ENCODE measurements at places on chromosomes 6 and 20.

- no peak for DNase-seq
Observed at GRCh38 chr6:3088446-3088845, 20.2 kb downstream of the RIPK1 start.

DNA sequence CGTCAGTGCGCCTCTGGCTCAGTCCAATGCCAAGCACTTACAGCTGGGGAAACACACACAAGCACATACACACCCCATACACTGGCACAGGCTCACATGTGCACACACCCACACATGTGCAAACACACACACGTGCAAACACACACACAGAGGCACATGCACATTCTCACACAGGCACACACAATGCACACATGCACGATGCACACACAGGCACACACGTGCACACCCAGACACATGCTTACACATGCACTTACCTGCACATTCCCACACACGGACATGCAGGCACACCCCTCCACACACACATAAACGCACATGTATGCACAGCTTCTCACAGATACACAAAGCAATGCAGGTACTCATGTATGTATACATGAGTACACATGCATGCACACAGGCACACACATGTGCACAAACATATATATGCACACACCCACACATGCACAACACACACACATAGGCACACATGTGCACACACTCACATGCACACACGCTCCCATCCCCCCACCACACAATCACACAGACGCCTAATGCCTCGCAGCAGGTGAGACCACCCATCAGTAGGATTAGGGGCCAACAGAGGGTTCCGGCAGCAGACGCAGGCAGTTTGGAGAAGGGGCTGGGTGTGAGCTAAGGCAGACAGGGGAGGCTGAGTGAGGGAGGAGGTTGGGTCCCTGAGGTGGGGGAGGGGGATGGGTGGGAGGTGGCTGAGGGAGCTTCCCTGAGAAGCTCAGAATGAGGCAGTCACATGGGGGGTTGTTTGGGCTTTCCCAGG lies 71.2 kb upstream of the SLCO4A1 start:
- no peak for DNase-seq

DNA sequence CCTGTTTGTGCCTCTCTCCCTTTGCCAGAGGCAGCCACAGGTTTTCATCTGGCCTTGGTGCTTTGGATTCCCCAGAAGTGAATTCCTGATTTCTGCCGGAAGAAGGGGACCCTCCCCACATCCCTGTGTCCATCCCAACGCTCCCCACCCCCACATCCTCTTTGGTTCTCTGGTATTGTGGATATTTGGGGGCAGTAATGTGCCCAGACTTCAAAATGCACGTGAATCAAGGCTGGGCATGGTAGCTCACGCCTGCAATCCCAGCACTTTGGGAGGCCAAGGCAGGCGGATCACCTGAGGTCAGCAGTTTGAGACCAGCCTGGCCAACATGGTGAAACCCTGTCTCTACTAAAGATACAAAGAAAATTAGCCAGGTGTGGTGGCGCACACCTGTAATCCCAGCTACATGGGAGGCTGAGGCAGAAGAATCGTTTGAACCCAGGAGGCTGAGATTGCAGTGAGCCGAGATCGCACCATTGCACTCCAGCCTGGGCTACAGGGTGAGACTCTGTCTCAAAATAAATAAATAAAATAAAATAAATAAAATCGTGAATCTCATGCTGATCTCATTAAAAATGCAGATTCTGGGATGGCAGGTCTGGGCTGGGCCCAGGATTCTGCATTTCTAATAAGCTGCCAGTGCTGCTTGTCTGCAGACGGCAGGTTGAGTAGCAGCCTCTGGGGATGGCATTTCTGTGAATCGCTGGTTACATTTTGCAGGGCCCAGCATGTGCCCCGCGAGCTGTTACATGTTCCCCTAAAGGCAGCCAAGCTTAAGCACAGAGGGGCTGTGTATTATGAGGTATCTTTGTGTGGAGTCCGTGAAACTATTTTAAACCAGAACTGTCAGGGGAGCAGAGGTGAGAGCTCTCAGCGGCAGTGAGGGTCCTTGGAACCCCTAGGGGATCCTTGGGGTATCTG lies 49.0 kb downstream of the SYNJ2 start:
- DNase-seq = peak; percentile 43

- DNase-seq = peak; percentile 83
Observed at GRCh38 chr6:35688605-35689322, at the start of gene FKBP5. Gene FKBP5 (minus strand): TSS chr6:35688915. CDS start chr6:35642824, 46,091 bp downstream.

DNA sequence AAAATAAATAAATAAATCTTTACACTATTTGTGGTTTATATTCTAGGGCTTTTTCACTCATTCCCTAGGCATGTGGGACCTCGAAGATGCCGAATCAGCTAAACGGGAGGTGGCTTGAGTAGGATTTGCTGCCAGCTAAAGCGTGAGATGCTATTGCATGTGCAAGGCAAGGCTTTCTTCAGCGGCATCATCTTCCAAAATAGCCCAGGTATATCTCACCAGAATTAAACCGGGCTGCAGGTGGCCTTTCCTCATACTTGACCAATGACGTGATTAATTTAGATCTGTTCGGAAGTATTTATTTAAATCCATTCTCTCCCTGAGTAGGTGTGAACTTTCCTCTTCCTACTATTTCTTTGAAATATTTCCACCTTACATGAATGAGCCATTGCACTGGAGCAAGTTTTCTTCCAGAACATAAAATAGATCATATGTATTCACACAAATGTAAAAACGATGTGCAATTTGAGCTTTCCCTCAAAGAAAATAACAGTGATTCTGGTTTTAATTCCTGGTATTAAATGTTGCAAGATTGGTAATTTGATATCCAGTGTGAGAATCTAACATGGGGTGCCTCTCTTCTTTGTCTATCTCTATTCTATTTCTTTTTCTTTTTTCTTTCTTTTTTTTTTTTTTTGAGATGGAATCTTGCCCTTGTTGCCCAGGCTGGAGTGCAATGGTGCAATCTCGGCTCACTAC lies 24.3 kb upstream of the ZNF217 start:
- no peak for DNase-seq
